ENCODE measurements at places on chromosomes 4 and X.

DNA sequence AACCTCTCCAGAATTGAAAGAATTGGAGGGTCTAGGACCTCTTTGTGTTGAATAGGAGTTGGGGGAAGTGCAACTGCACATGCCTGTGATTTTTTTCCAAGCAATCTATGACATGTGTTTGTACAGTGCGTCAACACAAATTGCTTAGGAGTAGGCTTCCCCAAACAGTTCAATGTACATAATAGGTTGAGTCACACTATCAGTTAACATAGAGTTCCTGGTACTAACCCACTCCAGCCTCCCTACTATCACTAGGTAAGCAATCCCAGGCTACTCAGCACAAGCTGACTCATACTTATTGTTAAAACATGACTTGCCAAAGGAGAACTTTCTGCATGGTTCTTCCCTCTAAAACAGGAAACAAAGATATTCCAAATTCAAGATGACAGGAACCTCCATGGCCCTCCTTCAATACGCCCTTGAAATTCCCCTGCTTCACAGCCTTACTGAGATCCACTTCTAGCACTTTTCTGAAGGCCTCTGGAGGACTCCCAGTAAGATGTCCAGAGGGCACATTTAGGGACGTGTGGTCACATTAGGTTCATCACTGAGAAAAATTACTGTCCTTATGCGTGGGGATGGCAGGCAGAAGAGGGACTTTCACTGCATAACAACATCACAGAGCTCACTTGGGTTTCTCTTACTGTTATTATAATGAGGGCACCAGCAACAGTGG lies 8.4 kb upstream of the VSIG1 start:
- DNase-seq = no peak

- DNase-seq = no peak
These were observed 59.5 kb downstream of the RHOH start for GRCh38 chr4:40256329-40256728.

DNA sequence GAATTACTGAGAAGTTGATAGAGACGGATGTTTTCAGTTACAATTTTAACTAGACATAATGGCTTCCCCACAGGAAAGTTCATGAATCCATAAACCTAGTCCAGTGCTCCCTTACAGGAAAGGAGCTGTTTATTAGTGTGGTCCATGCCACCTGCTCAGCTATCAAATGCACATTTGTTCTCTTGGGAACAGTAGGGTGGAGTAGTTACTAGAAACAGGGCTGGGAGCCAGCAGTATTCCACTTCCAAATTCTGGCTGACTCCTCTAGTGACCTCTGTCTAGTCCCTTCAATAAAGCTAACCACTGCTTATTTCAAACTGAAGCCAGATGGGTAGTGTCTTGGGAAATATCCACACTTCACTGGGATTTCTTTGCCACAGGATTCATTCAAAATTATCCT lies 88.4 kb upstream of the TLL1 start:
- no peak for DNase-seq

GRCh38 chr4:86155766-86156165 lies 204.1 kb downstream of the MAPK10 start:
- DNase-seq = no peak

All from dorsolateral prefrontal cortex (tissue), 122 donors.